ENCODE measurements at places on chromosomes 16 and 17.

- no peak for DNase-seq
Measured at GRCh38 chr16:84753412-84754326, 53.9 kb downstream of the USP10 start.

- DNase-seq: no peak
Measured at GRCh38 chr16:70592106-70592571, 54.2 kb upstream of the IL34 start.

DNA sequence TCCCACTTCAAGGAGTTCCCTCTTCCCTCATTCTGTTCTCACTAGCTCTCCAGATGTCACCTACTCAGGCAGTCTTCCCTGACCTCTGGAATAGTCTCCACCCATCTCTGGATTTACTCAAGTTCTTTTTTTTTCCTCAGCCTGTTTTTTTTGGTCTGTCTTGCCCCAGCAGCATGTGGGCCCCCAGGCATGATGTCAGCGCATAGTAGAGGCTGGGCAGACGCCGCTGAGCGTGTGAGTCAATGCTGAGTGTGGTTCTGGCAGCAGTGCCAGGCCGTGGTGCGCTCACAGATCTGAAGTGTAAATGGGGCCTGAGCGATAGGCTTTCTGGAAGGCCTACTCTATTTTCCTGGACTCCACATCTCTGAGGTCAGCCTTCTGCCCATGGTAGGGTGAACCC, 2.7 kb upstream of the KCNJ18 start:
- DNase-seq: peak; percentile 32

- DNase-seq: no peak
Measured at GRCh38 chr16:14366974-14367707, 262.9 kb downstream of the PARN start.

DNA sequence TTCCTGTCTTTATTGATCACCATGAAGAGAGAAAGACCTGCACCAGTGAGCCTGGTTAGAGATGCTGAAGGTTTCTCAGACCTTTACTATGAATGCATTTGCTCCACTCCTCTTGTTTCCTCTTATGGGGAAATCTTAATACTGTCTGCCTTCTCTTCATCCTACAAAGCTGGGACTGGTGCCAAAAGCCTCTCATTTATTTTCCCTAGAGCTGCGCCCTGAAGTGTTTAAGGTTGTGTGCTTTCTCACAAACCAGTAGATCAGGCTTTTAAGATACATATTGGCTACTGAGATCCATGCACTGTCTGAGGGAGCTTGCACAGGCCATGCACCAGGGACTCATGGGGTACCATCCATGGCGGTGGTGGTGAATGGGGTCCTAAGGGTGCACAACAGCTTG, 286.1 kb upstream of the PMFBP1 start:
- DNase-seq: no peak

- DNase-seq: no peak
Measured at GRCh38 chr16:85853547-85854545, 45.1 kb upstream of the IRF8 start.

DNA sequence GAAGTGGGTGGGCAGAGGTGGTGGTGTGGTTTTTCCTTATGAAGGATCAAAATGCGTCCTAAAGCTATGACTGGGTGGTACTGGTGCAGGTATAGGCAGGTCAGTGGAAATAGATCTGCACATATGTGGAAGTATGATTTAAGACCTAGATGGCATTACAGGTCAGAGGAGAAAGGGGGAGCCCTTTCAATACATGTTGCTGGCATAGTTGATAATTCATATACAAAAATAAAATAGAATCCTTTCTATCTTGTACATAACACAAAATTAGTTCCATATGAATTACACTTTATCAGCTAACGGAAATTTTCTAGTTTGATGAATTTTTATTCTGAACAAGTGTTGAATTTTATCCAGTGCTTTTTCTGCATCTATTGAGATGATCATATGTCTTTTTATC, 20.8 kb upstream of the PIK3R5 start:
- no peak for DNase-seq

GRCh38 chr16:17412221-17412620, 58.5 kb downstream of the XYLT1 start:
- DNase-seq: no peak

DNA sequence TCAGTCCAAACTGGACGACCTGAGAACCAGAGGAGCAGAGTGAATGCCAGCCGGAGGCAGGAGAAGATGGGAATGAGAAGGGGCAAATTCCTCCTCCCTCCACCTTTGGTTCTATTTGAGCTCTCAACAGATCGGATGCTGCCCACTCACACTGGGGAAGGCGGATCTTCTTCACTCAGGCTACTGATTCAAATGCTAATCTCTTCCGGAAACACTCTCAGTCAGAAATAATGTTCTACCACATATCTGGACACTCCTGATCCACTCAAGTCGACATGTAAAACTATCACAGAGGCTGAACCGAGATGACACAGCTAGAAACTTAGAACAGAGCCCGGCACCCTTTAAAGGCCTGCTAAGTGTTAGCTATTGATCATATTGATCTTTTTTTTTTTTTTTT, 57.4 kb upstream of the GRIN2A start:
- no peak for DNase-seq

DNA sequence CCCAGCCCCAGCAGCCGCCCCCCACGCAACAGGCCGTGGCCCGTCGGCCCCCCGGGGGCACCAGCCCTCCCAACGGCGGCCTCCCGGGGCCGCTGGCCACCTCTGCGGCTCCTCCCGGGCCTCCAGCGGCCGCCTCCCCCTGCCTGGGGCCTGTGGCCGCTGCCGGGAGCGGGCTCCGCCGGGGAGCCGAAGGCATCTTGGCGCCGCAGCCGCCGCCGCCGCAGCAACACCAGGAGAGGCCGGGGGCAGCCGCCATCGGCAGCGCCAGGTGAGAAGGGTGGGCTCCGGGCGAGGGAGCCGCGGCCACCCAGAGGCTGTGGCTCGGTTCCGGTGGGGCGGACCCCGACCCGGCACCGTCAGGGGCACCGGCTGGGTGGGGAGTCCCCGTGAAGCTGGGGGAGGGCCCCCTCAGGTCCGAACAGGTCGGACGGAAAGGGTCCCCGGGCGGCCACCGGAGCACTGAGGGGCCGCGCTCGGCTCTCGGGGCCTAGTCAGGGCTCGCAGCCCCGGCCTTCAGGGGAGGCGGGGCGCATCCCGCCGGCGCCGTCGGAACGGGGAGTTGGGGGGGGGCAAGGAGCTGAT, 583 bp downstream of the ATXN2L start:
- DNase-seq: no peak

DNA sequence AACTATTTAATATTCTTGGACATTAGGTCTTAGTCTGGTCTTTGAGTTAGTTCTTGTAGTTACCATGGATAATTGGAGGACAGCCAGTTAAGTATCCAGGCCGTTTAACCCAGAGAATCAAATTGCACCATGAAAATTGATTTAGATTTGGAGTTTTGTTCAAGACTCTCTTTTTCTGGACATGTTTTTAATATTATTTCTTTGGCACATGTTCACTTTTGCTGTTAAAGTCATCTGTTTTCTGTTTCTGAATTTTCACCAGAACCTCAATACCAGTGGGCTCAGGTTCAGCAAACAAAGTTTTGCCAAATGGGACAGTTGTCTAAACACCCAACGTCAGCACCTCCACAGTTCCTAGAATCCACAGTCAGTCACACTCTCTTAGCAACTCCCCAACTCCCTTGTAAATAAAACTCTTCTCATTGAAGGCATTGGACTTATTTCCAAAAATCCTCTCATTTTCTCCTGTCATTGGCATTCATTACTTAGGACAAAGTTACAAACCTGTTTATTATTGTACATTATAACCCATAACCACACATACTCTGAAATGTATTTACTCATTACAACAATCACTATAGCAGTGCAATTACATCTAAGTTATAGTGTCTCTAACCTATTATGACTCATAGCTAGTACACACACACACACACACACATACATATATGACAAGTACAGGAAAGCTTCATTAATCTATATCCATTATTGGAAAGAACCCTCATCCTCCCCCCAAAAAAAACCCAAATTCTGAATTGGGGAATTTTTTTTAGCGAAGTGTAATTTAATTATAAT, 33.5 kb upstream of the DNAH9 start:
- DNase-seq: no peak

DNA sequence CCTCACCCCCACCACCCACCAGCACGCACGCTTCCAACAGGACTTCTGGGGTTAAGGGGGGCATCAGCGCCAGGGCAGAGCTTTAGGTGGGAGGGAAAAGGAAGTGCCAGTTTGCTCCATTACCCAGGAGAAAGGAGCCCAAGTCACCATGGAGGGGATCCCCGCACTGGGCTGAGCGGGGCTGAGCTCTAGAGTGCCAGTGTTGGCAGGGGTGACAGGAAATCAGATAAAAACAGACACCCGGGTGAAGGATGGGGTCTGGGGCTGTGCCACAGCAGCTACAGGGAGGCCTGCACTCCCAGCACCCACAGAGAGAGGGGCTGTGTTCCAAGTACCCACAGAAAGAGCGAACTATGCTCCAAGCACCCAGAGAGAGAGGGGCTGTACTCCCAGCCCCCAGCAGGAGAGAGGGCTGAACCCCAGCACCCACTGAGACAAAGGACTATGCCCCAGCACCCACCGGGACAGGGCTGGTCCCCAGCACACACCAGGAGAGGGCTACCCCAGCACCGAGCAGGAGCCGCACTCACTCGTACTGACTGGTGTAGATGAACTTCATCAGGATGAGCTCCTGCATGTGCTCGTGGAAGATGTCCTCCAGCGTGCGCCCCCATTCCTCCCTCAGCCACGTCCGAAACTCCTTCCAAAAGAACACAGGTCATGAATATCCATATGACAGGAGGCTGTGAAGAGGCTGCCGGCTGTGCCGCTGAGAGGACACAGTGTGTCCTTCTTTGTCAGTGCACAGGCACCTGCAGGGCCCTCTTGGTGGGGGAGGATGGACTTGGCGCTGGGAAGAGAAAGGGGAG, 18.6 kb upstream of the C16orf95 start:
- no peak for DNase-seq

GRCh38 chr17:42055496-42055895, 5.1 kb upstream of the C17orf113 start:
- DNase-seq: no peak

DNA sequence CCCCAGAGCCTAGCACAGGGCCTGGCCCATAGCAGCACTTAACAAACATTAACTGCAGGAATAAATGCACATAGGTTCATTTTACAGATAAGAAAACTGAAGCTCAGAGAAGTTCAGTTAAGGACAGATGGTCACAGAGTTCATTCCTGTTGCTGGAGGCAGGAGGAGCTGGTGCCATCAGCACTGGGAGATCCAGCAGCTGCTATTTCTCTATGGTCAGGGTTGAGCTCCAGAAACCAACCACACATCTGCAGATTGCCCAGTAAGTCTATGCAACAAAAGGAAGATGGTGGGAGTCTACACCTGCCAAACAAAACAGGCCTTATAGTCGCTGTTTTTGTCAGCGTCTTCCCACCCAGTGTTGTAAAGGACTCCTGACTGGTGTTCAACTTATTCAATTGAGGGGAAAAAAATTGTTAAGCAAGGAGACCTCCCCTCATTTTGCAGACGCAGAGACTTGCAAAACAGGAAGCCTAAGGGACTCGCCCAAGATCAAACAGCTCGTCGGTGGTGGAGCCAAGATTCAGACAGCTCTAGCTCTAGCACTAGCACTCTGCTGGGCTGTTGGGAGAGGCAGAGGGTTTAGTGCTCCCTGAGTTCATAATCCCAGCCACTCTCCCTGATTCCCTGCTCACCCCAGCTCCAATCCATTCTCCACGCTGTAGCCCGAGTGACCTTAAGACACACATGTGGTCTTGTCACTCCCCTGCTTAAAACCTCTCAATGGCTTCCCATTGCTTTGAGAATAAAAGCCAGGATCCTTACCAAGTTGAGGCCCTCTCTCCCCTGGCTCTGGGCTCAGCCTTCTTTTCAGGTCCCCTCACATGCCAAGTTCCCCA, 9.0 kb downstream of the NOG start:
- DNase-seq: no peak

- no peak for DNase-seq
Measured at GRCh38 chr17:15912416-15912955, 32.4 kb upstream of the ADORA2B start.

GRCh38 chr17:8695241-8695640, 49.4 kb downstream of the CCDC42 start:
- DNase-seq: no peak

DNA sequence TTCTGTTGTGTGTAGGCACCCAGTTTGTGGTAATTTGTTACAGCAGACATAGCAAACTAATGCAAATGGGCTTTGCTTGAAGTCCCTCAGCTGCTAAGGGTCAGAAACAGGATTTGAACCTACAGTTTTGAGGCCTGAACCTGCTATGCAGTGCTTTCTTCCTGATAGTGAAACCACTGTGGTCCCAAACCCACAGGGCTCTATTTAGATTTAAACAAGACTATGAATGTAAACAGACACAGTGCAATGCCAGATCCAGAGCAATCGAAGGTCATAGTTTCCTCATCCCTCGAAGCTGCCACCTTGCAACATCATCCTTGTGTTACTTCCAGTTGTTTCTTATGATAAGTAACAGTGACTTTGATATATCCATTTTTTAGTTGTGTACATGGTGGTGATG, 630.2 kb downstream of the WWOX start:
- no peak for DNase-seq

- no peak for DNase-seq
Measured at GRCh38 chr16:12259651-12260050, 283.1 kb downstream of the SNX29 start.

GRCh38 chr16:48591976-48592375, 18.0 kb downstream of the N4BP1 start:
- no peak for DNase-seq

- DNase-seq: no peak
Measured at GRCh38 chr17:19750020-19750572, 2.0 kb upstream of the ALDH3A1 start.

DNA sequence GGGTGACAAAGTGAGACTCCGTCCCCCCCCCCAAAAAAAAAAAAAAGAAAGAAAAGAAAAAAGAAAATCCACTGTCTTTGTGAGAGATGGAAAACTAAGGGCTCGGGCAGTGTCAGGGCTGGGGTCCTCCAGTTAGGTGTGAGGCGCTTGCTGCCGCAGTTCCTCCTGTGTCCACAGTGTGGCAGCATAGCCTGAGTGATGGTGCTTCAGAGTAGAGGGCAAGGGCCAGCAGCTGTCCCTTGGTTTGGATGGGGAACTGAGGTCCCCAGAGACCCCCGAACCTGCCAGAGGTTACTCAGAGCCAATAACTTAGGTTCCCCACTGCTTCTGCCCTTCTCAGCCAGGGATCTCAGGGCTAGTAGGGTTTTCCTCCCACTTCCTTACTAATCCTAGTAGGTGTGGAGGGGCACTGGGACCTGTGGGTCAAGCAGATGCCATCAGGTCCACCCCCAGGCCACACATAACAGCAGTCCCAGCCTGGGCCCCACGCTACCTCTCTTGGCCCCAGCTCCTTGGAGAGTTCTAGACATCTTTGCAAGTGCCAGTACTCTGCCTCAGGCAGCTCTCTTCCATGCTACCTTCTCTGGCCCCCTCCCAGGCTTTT, 7.9 kb upstream of the LLGL1 start:
- DNase-seq: no peak

- no peak for DNase-seq
Measured at GRCh38 chr17:82092995-82093751, 4.9 kb downstream of the FASN start.

- no peak for DNase-seq
Measured at GRCh38 chr17:11814655-11815262, 182.5 kb downstream of the ZNF18 start.

Measured in amniotic stem cell (primary cell).